ENCODE measurements at places on chromosomes 1 and 21. TPM values are rescaled to one million over a fixed set of nuclear protein-coding genes. Genes with fewer than 3 reads are reported as not detected.

DNA sequence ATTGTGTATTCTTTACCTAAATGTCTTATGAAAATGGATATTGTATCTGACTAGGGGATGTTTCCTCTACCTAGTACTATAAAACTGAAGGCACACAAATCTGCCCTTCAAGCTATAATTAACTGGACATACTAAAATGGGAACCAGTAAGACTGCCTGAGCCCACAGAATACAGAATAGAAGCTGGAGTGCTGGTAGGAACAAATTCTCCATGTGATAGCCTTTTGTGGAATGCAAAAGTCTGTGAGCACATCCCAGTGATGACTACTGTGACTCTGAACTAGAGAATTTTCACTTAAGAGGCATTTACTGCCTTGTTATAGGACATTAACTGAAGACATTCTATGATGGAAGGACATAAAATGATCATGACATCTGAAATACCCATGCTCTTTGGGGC lies 30.3 kb downstream of the KIFAP3 start:
- no peak for DNase-seq

DNA sequence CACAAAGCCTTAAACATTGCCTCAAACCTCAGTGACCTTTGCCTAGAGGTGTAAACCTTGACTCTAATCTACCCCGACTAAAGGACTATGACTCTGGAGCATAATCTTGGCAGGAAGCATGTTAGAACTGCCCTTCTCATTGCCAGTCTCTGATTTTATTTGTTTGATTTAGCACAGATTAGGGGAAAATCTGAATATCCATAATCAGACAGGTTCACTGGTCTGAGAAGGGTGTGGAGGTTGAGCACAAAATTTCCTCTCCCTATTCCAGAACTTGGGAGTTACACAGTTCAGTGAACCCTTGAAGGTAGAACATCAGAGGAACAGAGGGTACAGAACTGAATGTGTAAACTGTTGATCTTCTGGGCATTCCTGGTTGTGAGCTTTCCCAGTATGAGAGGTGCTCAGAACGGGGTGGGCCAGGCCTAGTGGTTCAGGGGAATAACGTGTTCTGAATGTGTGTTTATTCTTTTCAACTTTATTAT lies 8.3 kb upstream of the PSMB4 start:
- DNase-seq: no peak

DNA sequence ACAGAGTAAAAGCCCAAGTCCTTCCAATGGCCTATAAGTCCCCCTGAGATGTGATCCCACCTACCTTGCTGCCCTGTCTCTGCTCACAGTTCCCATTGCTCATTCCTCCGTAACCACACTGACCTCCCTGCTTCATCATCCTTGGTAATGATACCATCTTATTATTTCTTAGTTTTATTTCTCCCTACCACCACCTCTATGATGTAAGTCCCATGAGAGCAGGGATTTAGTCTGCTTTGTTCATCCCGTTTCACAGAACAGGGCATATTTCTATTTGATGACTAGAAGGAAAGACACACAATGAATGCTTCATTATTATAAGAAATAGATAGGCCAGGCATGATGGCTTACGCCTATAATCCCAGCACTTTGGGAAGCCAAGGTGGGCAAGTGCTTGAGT lies 22.5 kb downstream of the NIBAN1 start:
- no peak for DNase-seq

DNA sequence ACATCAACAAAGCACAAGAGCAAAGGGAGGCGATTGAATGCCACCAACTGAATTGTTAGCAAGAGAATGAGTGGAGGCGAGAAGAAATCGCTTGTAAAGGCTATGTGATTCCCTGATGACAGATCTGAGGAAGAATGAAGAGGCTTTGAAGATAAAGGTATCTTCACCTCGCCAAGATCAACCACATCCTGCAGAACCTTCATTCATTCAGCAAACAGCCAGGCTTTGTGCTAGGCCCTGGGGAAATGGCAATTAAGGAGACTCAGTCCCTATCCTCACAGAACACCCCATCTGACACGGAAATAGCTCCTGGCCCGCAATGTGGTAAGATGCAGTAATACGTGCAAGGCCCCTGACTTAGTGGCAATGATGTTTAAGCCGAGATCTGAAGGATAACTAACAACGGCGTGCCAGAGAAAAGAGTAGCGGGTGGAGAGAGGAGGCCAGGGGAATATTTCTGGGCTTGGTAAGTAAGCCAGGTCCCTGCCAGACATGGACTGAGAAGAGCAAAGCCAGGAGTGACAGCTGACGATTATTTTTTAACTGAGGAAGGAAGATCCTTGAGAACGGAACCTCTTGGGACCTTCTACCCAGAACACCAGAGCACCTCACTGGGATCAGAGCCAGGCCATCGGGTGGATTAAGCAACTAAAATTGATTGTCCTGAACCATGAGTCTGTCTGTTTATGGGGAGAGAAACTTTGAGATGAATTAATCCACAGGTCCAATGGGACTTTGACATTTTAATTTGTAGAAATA lies 4.6 kb upstream of the VSIG8 start:
- no peak for DNase-seq

TMEM54 gene
- 28.3 TPM for total RNA-seq

- no peak for DNase-seq
These were observed 26.1 kb downstream of the PCAT6 start for GRCh38 chr1:202836623-202837403.

- no peak for DNase-seq
These were observed 918 bp upstream of the CD2 start for GRCh38 chr1:116753312-116753711.

GRCh38 chr1:37544530-37544929 lies 9.6 kb downstream of the SNIP1 start:
- no peak for DNase-seq

DNA sequence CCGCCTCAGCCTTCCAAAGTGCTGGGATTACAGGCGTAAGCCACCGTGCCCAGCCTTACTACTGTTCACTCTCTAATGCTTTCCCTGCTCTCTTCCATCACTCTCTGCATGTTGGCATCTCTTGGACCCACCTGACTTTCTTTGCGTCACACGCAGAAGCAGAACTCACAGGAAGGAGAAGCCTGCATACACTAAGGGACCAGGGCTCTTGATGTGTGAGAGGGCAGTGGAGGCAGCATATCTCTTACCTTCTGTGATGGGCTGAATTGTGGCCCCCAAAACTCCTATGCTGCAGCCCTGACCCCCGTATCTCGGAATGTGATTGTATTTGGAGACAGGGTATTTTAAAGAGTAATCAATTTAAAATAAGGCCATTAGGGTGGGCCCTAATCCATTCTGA lies 26.7 kb upstream of the SLAMF9 start:
- no peak for DNase-seq

GRCh38 chr1:230334447-230334837 lies 91.7 kb downstream of the PGBD5 start:
- DNase-seq: peak; percentile 16

EXO1 gene
- total RNA-seq: 1.3 TPM

RIPK4 gene
- not detected for total RNA-seq

GRCh38 chr1:30417701-30418046 lies 305.7 kb downstream of the MATN1 start:
- DNase-seq: no peak

GRCh38 chr1:183804916-183805841 lies at the start of gene RGL1:
TSS of gene RGL1 (plus strand) at chr1:183805120. CDS start at chr1:183805298, 178 bp downstream.
- peak; percentile 73 for DNase-seq

- DNase-seq: peak; percentile 47
These were observed 24.1 kb upstream of the RNF19B start for GRCh38 chr1:32988665-32989064.

CHRM3 gene
- 1.8 TPM for total RNA-seq

DNA sequence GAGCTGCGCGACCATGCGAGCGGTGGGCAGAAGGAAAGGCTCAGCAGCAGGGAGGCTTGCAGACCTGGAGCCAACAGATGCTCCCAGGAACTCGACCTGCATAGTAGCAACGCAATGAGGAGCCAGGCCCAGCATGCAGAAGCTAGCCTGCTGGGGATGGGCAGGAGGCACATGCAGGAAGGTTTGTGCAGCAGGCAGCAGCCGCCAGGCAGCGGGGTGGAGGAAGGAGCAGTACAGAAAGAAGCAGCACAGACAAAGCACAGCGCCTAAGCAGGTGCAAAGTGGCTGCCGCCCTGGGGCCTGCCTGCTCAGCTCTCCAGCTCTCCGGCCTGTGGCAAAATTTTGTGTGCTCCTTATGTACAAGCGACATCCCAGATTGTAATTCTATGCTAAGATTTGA lies 213.5 kb upstream of the MAP1LC3C start:
- DNase-seq: no peak

NCF2 gene
- total RNA-seq: 0.10 TPM

GRCh38 chr1:67624680-67625079 lies 60.3 kb upstream of the GADD45A start:
- no peak for DNase-seq

- no peak for DNase-seq
These were observed 35.5 kb upstream of the PTPRF start for GRCh38 chr1:43495204-43495603.

DNA sequence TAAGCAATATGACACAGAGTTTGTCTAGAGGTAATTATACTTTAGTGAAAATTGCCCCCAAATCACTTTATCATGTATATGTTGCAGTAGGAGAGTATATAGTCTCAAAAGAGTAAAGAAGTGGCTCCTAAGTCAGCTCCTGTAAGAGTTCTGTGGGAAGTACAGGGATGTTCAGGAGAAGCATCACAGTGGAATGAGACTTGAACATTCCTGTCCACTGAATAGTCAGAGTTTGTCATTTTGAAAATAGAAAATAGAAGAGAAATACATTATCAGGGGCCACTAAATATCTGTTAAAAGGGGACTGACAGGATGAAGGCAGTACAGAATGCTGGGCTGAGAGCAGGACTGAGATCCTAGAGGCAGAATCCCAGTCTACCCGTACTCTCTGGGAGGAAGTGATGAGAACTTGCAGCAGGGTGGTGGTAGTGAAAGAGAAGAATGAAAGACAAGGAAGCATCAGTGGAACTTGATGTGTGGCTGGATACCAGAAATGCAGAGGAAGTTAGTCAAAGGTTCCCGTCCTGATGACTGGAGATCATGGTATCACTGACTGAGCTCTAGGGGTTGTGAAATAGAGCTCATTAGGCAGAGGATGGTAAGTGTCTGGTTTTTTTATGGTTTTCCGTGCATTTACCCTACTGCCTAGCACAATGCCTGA lies 153.4 kb downstream of the FMN2 start:
- peak; percentile 37 for DNase-seq

- no peak for DNase-seq
These were observed 27.2 kb upstream of the TRIM67 start for GRCh38 chr1:231134624-231135023.

DNA sequence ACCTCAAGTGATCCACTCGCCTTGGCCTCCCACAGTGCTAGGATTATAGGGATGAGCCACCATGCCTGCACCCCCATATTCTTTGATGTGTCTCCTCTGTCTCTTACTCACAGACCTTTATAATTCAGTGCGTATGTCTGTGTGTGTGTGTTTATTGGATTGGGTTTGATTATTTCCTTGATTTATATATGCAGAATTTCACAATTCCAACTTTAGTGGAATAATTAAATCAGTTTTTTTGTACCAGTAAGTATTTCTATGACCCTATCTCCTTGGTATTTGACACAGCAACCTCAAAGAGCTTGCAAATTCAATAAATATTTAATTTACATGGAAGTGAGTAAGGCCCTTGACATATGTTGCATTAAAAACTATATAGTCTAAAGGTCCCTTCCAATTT lies 333.9 kb upstream of the ADAMTS5 start:
- DNase-seq: no peak

HOOK1 gene
- not detected for total RNA-seq

- DNase-seq: no peak
These were observed 8.7 kb upstream of the C2CD2 start for GRCh38 chr21:41962425-41962966.

DNA sequence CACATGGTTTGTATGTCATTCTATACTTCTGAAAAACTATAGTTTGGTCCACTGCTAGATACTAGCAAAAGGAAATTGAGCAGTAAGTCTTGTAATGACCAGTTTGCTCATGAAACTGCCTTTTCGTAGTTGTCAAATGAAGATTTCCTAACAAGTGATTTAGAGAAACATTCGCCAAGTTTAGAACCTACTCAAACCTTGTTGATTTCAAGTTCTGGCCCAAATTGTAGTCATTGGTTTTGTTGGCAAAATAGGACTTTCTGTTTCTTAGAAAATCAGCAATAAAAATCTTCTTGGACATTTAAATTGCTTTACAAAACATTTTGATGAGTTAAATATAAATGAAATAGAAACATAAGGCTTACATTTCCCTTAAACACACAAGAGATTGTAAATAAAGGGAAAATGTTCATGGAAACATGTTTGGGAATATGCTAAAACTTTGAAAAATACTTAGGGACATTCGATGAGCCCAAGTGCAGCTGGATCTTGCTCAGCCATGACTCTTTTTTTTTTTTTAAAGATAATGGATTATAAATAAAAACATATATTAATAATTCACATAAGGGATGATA lies 178.5 kb upstream of the LYPLAL1 start:
- DNase-seq: no peak

- peak; percentile 74 for DNase-seq
These were observed 29.1 kb downstream of the CHML start for GRCh38 chr1:241611063-241611462.

ZNF362 gene
- total RNA-seq: 28.0 TPM

GRCh38 chr1:186839041-186839400 lies 10.3 kb downstream of the PLA2G4A start:
- no peak for DNase-seq

- DNase-seq: no peak
These were observed 19.1 kb upstream of the IPO9 start for GRCh38 chr1:201809876-201810275.

GRCh38 chr21:17609681-17610080 lies 3.0 kb downstream of the BTG3 start:
- no peak for DNase-seq
